Amniotic stem cell (primary cell): ENCODE measurements at places on chromosomes 2 and 18.

- peak; percentile 56 for DNase-seq
Measured at GRCh38 chr2:219552382-219553167, 8.7 kb downstream of the TMEM198 start.

- no peak for DNase-seq
Measured at GRCh38 chr2:161417438-161418274, 1.6 kb downstream of the TBR1 start.

- peak; percentile 10 for DNase-seq
Measured at GRCh38 chr18:58051765-58052460, 7.9 kb downstream of the NEDD4L start.

- DNase-seq: no peak
Measured at GRCh38 chr2:195932-196331, 67.9 kb downstream of the SH3YL1 start.

DNA sequence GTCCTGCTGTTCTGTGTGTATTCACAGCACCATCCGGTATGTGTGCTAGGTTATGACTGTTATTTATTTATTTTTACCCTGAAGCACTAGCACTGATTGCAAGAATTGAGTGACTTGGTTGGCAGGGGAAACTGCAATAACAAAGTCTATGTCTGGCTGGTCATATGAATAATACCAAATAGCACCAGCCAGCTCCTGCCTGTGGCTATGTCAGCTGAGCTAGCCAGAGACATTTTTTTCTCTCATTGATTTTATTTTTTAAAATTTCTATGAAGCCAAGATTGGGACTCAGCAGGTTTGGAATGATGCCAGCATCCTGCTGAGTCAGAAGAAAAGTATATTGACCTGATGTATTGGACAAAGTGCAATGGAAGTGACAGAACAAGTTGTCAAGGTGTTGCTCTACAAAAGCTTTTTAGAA, 188.5 kb upstream of the CDH2 start:
- DNase-seq: no peak

DNA sequence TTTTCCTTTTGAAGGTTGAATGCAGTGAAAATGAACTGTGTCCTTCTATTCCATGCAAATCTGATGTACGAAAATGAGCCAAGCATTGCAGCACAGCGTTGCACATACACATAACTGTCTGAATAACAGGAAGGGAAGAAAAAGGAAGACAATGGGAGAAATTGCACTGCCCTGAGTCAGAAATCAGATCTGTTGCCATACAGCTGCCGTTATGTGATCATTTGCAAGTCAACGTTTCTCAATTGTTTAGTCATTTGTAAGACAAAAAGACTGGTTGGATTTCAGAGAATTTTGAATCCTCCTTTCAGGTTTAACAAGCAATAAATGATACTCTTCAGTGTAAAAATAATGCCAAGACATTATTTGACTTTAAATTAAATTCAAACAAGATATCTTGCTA, 284.1 kb downstream of the DSEL start:
- DNase-seq: no peak

DNA sequence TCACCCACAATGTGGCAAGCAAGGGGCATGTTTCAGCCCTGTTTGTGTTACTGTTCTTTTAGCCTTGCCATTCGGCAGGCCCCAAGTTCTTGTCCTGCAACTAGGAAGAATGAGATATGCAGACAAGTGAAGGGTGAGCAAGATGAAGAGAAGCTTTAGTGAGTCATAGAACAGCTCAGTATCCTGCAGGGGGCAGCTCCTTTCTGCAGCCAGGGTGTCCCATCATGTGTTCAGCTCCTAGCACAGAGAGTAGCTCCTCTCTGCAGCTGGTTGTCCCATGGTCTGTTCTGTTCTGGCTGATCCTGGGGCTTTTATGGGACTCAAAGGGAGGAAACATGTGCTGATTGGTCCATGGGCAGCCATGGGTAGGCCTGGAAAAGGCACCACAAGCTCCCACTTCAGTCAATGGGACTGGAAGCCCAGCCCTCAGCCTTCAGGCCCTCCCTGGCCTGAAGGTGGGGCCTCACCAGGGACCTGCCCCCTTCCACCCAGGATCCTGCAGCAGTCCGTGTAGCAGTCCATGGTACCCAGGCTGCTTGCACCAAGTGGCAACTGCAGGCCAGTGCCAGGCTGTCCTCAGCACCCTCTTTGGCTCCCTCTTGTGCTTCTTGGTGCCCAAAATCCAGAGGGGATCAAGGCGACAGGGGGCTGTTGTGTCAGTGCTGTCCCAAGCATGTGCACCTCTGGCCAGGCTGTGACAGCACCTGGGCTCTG, 326.4 kb downstream of the NR4A2 start:
- DNase-seq: no peak

- DNase-seq: no peak
Measured at GRCh38 chr2:106547164-106547903, 60.2 kb downstream of the CD8B2 start.

DNA sequence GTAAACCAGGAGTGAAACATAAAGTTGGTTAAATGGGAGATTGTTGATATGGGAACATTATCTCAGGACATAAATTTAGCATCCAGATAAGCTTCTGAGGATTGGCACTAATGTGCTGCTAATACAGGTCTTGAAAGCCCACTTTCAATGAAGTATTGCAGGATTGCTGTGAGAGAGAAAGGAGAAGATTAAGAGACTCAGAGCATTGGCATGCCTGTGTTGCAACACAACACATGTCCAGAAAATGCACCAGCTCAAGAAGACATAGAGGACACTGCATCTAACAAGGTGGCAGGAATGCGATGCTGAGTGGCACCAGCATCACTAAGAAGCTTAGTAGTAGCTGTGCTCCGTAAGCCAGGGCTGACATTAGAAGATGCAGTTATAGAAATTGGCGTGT, 728.9 kb downstream of the SUCLG1 start:
- no peak for DNase-seq

DNA sequence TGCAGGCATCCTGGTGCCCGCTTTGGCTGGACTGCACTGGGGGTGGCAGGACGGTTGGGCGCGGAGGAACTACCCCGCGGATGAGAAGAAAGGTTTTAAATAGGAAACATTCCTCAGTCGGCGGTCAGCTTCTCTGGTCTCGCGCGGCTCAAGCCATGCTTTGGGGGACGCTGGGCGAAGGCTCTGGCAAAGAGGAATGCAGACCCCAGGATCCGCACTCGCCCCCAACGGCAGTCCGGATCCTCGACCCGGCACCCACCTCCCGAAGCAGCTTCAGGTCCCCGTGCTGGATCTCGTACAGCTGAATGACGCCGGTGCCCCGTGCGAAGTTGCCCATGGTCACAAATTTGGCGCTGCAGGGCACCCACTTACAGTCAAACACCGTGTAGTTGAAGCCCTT, 686 bp upstream of the PNO1 start:
- DNase-seq: peak; percentile 1

- DNase-seq: no peak
Measured at GRCh38 chr2:161265874-161266273, 42.4 kb upstream of the PSMD14 start.

GRCh38 chr18:60404486-60405085, 32.0 kb upstream of the MC4R start:
- no peak for DNase-seq

DNA sequence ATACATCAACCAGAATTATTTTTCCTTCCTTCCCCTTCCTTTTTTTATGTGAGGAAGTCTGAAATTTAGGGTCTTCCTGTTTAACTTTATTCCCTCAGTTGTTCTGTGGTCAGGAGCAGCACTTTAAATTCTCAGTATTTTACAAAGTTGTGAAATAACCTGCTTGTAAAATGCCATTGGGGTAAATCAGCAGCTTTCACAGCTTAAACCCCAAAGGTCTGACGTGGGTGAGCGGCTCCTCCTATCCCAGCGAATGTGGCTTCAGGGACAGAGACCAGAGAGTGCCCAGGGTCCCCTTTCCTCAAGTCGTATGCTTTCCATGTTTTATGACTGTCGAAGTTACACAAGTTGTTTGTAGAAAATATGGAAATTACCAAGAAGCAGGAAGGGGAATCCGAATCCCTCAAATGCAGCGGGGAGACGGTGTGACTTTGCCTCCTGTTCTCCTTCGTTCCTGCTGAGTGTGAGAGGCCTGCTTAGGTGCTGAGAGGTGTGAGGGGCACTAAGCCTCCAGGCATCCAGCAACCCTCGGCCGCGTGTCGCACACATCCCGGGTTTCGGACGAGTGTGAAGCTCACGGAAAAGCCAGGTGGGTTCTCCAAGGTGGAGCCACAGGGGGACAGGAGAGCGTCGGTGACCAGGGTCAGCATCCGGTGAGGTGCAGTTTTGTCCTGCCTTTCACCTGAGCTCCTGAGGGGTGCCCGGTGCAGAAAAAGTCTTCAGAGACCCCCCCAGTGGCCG, 10.8 kb upstream of the KCNG2 start:
- DNase-seq: no peak

GRCh38 chr2:8319219-8319618, 362.6 kb upstream of the ID2 start:
- no peak for DNase-seq
